Type B pancreatic cell (in vitro differentiated cells): ENCODE measurements at places on chromosomes 1 and 21. TPM values are rescaled to one million over a fixed set of nuclear protein-coding genes. Genes with fewer than 3 reads are reported as not detected.

The GPR52 gene
- total RNA-seq = 0.43 and 0.94 TPM in 2 replicates

The S100A2 gene
- total RNA-seq = 0.75 and 2.4 TPM in 2 replicates

The SFN gene
- total RNA-seq = 27.7 and 86.8 TPM in 2 replicates

The OR2T1 gene
- total RNA-seq = not detected in 2 replicates

- peak within 1 kb of the TSS; percentile 91 for H3K27ac ChIP-seq
- DNase-seq = peak; percentile 94
- peak within 1 kb of the TSS; percentile 94 for H3K4me3 ChIP-seq
- H3K36me3 ChIP-seq = no peaks in the 10 kb centered on the region
- peaks cover 15% of the 10 kb centered on the region for H3K4me1 ChIP-seq
Observed at GRCh38 chr1:6701437-6702153, at the start of gene DNAJC11. TSS of gene DNAJC11 (minus strand) at chr1:6701816. CDS start at chr1:6701800, 16 bp downstream.

- peaks cover 25% of the 10 kb centered on the region for H3K4me1 ChIP-seq
- peak overlapping the region; percentile 62 for H3K4me3 ChIP-seq
- H3K27ac ChIP-seq = peak overlapping the region; percentile 92
- H3K36me3 ChIP-seq = no peaks in the 10 kb centered on the region
- no peak for DNase-seq
Observed at GRCh38 chr21:33977017-33977720, 61.6 kb upstream of the ATP5PO start.
